ENCODE measurements at places on chromosomes 1 and 21.

DNA sequence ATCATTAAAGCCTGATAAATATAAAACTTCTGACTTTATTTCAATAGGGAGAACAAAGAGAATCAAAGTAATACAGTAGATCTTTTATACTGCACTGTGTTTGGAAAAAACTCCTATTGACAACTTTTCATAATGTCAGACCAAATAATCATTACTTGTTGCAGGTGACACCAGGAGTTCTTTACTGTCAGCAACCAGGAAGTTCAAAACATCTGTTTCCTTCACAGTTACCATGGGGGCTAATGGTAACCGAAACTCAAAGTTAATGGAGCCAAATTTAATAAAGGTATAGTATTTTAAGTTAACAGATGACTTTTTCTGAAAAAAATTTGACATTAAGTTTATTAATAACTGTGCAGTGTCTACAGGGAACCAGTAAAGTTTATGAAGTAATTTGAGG lies 10.6 kb downstream of the EFCAB7 start:
- no peak for DNase-seq

DNA sequence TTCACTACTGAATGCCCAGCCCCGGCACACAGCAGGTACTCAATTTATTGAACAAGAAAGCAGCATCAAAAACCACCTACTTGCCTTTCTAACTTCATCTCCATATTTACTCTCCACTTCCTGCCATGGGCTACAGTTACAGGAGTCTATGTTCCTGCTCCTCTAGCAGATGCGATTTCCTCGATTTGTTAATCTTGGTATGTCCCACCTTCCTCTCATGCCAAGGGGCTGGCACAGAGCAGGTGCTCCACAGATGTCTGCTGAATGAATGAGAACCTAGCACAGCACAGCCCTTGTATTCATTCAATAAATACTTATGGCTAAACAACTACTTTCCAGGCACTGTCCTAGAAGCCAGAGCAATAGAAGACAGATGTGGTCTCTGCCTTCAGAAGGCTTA lies 12.2 kb downstream of the PAFAH2 start:
- DNase-seq: no peak

GRCh38 chr1:45187725-45188124 lies 18.7 kb downstream of the ZSWIM5 start:
- DNase-seq: no peak

GRCh38 chr21:34790834-34791233 lies 122.0 kb downstream of the CLIC6 start:
- DNase-seq: no peak

- no peak for DNase-seq
Measured at GRCh38 chr1:205348554-205349487, 7.9 kb downstream of the KLHDC8A start.

DNA sequence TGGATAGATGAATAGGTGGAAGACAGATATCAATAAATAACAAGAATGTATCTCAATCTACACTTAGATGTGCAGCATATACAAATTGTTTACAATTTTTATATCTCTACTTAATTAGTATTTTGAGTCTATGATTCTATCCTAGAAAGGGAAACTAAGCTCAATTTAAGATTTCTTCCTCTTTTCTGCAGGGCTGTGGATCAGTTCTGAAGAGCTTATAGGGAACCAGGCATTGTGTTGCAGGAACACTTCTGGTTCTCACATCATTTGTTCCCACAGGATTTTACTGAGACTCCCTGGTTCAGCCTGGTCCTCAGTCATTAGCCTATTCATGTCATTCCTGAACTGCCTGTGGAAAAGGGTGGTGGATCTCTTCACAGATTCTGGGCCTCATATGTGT lies 105.8 kb downstream of the TNFSF18 start:
- no peak for DNase-seq

GRCh38 chr1:228062812-228063211 lies 19.7 kb upstream of the ARF1 start:
- DNase-seq: no peak

DNA sequence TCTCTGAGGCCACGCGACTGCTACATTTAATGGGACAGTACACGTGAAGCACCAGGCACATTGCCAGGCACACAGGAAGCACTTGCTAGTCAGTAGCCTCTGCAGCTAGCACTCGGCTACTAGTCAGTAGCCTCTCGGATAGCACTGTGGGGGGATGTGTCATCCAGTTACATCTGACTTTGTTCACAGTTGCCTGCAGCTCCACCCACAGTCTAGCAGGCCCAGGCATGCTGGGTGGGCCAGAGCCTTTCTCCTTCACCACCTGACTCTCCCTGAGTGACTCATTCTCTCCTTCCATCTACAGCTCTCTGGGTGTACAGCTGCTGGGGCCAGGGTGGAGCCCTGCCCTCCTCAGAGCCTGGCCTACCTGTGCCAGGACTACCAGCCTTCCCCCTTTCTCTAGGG lies 51.5 kb downstream of the PTPRF start:
- peak; percentile 77 for DNase-seq

DNA sequence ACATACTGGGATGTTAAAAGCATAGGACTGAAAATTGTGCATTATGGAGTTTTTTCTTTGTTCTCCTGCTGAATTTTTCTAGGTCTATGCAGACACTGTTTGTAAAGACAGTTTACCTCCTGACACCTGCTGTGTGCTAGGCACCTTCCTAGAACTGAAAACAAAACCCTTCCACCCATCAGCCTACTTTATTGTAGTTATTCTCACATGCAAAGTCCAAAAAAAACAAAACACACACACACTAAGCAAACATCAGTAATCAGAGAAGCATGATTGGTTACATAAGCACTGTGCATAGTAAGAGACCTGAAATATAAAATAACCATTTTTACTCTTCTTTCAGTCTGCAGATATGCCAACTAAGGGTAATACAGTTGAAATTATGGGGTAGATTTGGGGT lies 195.1 kb downstream of the CRB1 start:
- no peak for DNase-seq

- DNase-seq: no peak
Measured at GRCh38 chr1:84795966-84796600, 96.9 kb downstream of the LPAR3 start.

DNA sequence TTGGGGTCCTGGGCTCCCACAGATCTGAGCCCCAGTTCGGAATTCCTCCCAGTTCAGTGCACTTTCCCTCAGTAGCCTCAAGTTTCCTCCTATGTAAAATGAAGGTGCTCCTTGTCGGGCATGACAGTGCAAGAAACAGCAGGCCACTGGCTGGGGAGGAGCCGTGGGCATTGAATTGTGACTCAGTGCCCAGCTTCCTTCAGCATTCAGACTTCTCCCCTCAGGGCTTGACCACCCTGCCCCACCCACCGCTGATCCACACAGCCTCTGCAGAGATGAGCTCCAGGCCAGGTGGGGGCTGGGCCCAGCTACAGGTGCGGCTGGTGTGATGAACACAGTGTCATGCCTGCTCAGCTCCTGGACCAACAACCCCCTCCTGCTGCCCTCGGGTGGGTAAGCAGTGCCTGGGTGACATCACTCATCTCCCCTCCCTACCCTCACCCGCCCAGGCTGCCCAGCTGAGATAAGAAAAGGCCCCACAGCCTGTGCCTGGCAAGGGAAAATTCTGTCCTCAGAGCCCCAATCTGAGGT lies 4.9 kb downstream of the MOB3C start:
- no peak for DNase-seq

- no peak for DNase-seq
Measured at GRCh38 chr1:51607681-51608095, 9.2 kb upstream of the OSBPL9 start.
